ENCODE measurements at places on chromosomes 3 and 15.

DNA sequence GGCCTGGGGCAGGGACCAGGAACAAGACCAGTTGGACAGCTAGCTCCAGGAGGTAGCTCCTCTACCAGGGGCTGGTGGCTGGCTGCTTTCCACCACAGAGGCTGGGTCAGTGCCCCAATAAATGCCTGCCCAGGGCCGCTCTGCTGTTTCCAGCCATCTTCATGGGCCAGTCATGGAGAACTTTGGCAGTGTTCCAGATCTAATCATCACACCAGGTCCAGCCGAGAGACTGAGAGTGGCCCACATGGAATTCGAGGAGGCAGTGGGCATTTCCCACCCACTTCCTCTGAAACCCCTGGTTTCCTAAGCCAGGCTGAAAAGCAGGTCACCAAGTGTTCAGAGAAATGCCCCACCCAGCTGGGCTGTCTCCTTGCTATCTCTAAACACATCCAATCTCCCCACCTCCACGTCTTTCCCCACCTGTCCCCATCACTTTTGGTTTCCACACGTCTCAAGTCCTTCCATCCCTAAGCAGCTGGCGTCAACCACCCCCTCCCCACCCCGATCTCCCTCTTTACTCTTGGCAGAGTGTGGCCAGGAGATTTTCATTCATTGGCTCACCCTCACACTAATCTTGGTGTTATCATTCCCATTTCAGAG is 190.0 kb upstream of the LINGO1 start:
- no peak for DNase-seq

DNA sequence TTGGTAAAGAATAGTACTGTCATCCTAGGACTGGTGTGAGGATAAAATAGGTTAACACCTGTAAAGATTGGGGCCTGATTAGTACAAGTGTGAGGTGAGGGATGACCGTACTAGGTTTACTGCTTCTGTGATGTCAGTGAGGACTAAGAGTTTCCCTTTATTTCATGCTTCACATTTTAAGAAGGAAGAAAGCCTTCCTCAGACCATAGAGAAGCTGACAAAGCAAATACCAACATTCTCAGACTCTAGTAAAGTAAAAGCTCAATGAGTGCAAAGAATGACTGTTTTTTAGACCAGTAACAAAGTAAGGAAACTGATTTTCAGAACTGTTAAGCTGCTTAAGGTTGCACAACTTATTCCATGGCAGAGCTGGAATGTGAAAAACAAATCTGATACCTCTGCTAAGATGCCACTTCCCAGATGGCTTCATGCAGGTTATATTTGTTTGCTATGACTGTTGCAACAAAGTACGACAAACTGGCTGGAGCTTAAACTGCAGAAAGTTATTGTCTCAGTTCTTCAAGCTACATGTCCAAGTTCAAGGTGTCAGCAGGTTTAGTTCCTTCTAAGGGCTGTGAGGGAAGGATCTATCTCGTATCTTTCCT is 354.9 kb downstream of the RSL24D1 start:
- no peak for DNase-seq

GRCh38 chr3:127439621-127440020 is 150.9 kb downstream of the TPRA1 start:
- DNase-seq, result no peak

DNA sequence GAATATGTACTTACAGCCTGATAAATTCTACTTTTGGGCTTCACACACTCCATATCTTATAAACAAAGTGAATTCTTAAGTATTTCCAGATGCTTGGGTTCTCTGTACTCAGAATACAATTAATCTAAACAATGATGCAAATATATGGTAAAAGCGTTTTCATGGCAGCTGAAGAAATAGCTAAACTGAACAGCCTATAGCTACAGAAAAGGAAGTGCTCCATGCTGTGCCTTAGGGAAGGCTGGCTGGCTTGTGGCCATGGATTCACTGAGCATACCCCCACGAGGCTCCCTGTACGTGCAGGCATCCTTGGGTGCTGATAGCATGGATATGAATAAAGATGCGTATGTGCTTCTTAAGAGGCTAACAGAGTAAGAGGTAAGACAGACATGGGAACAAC is 264.0 kb downstream of the KLF13 start:
- DNase-seq, result no peak

- DNase-seq, result no peak
Observed at GRCh38 chr15:80188251-80188650, 35.5 kb downstream of the FAH start.

DNA sequence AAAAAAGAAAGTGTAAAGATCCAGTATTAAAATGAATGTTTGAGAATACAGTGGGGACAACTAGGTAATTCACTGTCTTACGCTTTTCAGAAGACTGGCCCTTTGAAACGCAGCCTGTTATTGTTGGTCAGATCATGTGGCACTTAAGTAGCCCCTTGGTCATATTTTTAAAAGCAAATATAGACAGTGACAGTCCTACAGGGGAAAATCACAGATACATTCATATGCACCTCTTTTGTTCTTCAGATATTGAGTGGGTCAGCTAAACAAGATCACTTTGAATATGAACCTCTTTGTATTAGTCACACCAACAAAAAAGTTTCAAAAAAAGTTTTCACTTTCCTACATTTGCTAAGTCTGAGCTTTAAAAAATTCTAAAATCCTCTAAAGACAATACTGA is 36.0 kb downstream of the TIGIT start:
- DNase-seq, result no peak

- DNase-seq, result no peak
Observed at GRCh38 chr15:98562331-98562937, 85.9 kb upstream of the IGF1R start.

- DNase-seq, result no peak
Observed at GRCh38 chr3:10353160-10353559, 32.2 kb upstream of the SEC13 start.

DNA sequence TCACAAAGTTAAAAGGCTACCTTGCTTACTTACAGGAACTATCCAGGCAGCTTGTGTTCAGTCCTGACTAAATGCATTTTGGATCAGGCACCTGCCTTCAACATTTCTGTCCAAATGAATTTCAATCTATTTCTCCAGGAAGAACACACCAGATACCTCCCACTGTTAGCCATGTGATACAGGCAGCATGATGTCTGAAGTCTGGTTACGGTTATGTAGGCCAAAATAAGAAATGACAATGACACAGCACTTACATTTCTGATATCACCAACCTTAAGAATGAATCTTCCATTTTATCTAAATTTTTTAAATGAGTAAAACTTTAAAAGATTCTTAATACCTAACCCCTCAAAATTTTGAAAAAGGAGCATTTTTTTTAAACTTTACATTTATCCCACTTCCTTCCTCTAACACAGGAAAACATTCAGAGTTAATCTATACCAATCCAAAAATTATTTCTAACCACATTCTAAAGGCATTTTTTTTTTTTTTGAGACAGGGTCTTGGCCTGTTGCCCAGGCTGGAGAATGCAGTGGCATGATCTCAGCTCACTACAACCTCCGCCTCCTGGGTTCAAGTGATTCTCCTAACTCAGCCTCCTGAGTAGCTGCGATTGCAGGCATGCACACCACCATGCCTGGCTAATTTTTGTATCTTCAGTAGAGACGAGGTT is at the start of gene MAP4:
Gene MAP4, minus strand, starts transcription at position 116 of the 673 bp plus-strand sequence. CDS start 17,556 bp downstream, outside the sequence.
- peak; percentile 87 for DNase-seq

DNA sequence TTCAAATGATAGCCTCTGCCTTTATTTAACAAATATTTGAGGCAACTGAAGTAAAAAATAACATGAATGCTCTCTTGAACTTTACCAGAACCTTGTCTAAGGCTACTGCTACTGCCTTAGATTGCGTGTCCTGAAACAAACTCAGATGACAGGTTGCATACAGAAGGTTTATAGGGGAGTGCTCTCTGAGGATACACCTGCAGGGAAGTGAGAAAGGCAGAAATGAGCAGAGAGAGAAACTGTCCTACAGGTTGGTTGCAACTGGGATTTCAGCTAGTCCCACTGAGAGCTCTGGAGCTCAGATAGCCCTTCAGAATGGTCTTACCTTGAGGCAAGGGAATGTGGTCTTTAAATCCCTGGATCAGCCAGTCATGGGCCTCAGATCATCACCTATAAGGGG is 165.5 kb downstream of the IL5RA start:
- DNase-seq, result no peak

DNA sequence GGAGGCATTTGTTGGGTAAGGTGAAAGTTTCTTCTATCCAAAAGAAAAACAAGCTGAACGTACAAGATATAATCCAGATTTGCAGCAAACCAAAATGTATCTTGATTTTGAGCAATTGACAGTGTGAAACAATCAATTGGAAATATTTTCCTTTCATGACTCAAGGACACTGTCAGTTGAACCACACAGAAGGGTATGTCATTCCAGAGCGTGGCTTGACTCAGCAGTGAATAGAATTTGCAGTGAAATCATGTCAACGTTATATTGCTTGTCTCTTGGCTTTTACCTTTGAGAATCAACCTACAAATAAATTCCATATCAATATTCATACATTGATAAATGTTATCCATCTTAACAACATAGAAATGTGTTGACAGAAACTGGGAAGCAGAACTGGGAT is 78.2 kb downstream of the TM2D3 start:
- DNase-seq, result no peak

DNA sequence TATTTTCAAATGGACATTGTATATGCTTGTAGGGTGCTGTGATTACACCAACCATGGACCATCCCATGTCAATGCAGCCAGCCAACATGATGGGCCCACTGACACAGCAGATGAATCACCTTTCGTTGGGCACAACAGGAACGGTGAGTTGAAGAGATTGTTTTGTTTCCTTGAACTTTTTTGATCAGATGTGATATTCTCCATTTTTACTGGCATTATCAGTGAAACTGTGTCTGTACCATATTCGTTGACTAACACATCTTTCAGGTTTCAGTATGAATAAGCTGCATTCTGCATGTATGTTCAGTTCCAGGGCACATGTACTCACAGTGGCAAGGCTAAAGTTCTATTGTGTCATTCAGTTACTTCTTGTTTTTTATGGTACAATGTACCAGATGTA is 655.2 kb downstream of the RBMS3 start:
- DNase-seq, result no peak

DNA sequence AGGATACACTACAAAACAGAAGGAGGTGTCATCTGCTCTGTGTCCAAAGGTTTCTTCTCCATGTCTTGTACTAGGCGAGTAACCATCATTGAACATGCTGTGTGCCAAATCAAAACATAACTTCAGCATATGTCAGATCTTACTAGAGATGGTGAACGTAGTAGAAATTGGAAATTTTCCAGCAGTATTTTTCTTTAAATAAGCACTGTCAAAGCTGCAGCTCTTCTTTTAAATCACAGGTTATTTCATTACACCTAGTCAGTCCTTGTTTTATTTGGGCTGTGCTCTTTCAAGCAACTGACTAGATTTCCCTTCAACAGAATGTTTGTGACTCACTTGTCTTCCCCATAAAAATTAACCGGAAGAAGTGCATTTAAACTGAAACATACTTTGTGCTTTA is 46.5 kb downstream of the MSL2 start:
- DNase-seq, result no peak

DNA sequence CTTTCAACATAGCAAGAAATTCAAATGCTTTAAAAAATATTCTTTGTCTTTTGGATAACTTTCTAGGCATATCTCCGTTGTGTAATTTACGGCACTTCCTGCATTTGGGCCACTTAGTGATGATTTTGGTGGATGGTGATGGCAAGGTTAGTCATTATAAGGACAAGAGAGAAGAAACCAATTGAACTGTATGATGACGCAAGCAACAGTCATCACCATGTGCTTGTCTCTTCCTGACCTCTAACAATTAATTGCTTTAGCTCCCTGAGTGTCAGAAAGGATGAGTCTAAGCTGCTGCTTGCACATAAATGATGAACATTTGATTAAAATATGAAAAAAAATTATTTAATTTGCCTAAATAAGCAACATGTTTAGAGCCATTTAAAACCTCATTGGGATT is 11.3 kb upstream of the P2RY12 start:
- no peak for DNase-seq

DNA sequence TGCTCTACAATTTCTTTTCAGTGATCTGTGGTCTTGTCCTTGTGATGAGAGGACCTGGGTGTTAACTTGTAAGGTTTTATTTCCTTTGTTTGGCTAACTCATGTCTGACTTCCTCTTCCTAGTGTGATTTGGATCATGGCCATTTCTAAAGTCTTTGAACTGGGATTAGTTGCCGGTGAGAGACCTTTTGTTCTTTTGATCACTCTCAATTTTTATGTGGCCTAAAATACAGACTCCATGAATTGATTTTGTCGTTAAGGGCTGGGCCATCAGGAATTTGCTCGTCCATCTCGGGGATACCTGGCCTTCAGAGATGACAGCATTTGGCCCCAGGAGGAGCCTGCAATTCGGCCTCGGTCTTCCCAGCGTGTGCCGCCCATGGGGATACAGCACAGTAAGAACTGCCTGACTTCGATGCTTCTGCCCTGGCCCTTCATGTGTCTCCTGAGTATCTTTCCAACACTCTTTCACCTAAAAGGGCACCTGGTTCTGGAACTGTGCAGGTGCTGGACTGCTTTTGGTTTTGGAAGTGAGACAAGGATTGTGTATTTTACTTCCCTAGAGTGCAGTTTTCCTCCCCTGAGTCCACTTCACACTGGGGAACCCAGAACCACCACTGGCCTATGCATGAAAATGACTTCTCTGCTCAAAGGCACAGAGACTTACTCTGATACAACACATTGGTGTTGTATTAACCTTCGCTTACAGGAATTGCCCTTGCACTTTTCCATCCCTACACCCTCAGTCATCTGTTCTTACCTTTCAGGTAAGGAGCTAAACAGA is 13.1 kb upstream of the LRRC2 start:
- peak; percentile 23 for DNase-seq

- DNase-seq, result peak; percentile 26
Observed at GRCh38 chr3:113533534-113533892, 1.2 kb downstream of the SIDT1 start.

GRCh38 chr3:107548601-107549000 is 25.8 kb downstream of the BBX start:
- no peak for DNase-seq

DNA sequence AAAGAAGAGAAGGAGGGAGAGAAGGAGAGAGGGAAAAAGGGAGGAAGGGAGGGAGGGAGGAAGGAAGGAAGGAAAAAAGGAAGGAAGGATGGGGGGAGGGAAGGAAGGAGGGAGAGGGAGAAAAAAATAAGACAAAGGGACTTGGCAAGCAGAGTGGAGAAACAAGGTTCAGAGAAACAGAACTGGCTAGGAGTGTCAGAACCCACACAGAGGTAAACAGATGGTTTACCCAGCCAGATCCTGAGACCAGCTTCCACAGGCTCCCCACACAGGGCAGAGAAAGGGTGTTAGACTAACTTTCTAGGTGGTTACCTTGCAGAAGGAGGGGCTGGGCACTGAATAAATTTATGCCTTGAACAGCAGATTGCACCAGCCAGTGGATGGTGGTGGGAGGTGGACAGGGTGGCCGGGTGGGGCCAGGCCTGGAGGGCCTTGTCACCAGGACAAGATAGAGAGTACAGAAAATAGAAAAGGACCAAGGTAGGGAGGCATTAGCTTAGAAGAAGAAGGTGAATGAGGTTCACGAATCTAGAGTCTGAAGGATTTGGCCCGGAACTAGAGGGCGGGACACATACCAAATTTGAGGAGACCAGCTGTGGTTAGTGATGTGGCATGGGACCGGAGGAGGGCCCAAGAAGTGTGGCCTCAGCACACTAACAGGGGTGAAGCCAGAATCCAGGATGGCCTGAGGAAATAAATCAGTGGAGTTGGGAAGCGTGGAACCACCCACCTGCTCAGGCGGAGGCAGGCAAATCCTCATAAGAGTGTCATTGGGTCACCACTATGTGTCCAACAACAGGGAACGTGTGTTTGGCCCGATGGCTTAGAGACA is 1.2 kb upstream of the TM4SF1 start:
- no peak for DNase-seq

Data from hematopoietic multipotent progenitor cell treated with erythropoietin and hydrocortisone succinate and interleukin-3 and kit ligand, for 6 days (in vitro differentiated cells).